ENCODE measurements at places on chromosomes 13 and 19.

DNA sequence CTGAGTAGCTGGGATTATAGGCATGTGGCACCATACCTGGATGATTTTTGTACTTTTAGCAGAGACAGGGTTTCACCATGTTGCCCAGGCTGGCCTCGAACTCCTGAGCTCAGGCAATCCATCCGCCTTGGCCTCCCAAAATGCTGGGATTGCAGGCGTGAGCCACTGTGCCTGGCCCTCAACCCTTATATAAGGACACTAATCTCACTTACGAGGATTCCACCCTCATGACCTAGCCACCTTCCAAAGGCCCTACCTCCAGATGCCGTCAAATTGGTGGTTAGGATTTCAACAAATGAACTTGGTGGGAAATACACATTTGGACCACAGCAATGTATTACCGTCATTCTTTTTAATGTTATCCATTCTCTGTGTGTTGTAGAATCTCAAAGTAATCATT lies 61.0 kb downstream of the ING1 start:
- DNase-seq = no peak

DNA sequence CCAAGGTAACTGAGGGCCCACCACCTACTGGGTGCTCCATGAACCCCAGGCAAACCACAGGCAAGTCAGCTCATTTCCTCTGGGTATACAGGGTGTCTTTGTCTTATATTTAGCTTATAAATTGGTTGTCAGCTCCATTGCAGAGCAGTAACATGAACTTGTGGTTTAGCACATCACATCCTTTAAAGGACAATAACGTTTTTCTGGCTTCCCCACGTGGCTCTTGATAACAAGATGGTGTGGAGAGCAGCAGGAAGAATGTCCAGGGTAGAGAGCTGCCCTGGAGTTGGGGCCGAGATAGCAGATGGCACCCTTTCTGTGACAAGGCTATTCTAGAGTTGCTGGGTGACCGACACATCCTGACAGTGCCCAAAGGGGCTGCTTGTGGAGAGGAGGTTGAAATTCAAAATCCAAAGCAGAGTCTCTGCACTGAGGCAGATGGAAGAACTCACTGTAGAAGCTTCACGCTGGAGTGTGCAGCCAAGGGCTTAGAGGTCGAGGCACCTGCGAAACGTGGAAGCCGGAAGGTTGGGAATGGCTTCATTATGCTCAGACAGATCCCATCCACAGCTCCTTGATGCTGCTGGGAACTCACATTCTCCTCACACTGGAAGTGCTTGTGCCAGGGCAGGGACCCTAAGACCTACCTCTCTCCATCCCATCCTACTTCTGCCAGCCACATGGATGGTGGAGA lies 133.0 kb upstream of the FRY start:
- no peak for DNase-seq

DNA sequence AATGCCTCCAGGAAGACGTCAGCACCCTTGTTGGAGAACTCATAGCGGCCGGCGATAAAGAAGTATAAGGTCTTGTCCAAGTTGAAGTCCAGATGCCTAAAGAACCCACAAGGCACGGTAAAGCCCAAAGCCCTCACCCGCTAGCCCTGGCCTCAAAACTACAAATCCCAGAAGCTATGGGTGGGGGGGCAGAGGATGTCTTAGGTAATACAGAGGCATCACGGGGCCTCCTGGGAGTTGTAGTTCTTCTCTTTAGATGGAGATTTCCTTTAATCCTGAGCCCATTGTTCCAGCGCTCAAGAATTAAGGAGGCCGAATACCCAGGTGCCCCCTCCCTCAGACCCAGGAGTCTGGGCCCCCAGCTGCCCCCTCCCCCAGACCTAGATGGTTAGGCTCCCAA lies 10.8 kb downstream of the GYS1 start:
- no peak for DNase-seq

DNA sequence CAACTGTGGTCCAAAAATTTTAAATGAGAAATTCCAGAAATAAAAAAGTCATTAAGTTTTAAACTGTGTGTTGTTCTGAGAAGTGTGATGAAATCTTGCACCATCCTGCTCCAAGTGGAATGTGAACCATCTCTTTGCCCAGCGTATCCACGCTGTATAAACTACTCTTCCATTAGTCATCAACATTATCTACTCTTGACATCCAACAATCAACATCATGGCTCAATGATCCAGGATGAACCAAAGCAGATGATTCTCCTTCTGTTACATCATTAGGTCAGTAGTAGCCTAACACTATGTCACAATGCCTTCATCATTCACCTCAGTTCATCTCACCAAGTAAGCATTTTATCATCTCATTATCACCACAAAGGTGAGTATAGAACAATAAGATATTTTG lies 55.3 kb downstream of the SUCLA2 start:
- no peak for DNase-seq

- peak; percentile 55 for DNase-seq
Observed at GRCh38 chr19:49894879-49895565, 1.7 kb downstream of the IL4I1 start.

DNA sequence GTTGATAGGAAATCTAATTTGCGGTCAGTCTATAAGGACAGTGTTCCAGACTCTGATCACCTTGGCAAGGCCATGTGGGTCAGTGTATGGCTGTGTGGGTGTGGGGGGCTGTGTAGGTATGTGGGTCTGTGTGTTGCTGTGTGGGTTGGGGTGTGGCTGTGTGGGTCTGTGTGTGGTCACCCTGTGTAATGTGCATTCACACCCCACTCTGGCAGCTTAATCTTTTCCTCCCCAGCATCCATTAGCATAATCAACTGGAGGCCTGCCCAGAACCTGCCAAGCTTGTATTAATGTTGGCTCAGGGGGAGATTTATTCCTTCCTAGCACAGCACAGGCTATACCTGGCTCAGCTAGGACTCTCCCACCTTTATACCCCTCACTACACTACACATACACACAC lies 203.2 kb downstream of the TUBA3C start:
- DNase-seq = no peak

- no peak for DNase-seq
Observed at GRCh38 chr19:5288347-5288739, 52.3 kb downstream of the PTPRS start.

GRCh38 chr13:40208517-40208916 lies 457.9 kb downstream of the FOXO1 start:
- DNase-seq = no peak

GRCh38 chr19:17538684-17539237 lies 16.7 kb upstream of the COLGALT1 start:
- no peak for DNase-seq

- no peak for DNase-seq
Observed at GRCh38 chr19:39200066-39200802, 3.5 kb downstream of the NCCRP1 start.

DNA sequence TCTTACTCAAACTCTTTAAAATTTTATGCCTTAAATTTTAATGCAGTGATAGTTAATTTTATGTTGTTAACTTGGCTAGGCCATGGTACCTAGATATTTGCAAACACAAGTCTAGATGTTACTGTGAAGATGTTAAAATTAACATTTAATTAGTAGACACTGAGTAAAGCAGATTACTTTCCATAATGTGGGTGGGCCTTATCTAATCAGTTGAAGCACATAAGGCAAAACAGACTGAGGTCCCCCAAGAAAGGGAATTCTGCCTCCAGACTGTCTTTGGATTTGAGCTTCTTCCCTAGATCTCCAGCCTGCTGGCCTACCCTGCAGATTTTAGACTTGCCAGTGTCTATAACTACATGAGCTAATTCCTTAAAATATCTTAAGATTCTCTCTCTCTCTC lies 294.0 kb downstream of the ENOX1 start:
- no peak for DNase-seq

DNA sequence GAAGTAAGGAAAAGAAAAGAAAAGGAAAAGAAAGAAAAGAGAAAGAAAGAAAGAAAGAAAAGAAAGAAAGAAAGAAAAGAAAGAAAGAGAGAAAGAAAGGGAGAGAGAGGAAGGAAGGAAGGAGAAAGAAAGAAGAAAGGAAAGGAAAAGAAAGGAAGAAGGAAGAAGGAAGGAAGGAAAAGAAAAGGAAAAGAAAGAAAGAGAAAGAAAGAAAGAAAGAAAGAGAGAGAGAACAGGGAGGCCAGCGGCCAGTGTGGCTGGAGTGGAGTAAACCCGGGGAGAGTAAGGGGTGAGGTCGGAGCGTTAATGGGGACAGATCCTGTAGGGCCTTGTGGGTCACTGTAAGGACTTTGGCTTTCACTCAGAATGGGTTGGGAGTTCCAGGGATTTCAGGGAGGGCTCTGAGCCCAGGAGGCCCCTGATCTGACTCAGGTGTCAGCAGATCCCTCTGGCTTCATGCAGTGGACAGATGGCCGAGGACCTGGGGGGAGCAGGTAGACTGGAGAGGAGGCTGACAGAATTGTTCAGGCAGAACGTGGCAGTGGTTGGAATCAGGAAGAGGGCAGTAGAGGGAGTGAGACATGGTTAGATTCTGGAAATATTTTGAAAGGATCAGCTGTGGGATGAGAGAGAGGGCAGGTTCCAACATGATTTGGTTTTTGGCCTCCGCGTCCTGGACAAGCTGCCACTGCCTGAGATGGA lies 19.8 kb upstream of the FXYD3 start:
- no peak for DNase-seq

DNA sequence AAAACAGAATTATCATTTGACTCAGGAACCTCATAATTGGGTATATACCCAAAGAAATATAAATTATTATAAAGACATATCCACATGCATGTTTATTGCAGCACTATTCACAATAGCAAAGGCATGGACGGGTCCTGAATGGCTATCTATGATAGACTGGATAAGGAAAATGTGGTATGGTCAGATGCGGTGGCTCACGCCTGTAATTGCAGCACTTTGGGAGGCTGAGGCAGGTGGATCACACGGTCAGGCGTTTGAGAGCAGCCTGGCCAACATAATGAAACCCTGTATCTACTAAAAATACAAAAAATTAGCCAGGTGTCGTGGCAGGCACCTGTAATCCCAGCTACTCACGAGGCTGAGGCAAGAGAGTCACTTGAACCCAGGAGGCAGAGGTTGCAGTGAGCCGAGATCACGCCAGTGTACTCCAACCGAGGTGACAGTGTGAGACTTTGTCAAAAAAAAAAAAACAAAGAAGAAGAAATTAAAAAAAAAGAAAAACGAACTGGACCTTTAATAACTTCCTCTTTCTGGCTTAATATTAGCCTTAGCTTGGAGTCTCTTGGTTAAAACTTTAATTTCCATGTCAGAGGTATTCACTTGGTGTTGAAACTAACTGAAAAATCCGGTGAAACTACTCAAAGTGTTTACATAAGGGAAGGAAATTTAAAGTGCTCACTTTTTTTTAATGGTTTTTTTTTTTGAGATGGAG lies 104.4 kb downstream of the ZNF486 start:
- no peak for DNase-seq

DNA sequence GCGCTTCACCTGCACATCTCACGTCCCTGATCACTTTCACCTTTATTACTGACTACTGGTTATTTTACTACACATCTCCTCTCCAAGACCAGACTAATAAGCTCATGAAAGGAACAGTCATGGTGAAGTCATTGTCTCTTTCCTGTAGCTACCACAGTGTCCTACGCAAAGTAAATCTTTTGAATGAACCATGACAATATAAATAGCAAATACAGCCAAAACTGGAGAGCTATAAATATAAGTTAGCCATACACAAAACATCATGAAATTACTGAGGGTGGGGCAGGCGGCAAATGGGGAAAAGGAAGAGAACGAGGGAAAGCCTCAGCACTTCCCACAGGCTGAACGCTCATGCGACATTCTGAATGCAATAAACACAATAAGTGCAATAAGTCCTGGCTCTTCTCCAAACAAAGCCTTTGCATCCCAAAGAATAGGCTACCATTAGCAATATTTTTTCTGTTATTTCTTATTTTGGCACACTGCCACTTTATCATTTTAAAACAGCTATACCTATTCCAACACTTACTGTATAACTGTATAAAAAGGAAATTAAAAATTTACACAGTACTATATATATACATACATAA lies 62.5 kb downstream of the TUBGCP3 start:
- DNase-seq = no peak

DNA sequence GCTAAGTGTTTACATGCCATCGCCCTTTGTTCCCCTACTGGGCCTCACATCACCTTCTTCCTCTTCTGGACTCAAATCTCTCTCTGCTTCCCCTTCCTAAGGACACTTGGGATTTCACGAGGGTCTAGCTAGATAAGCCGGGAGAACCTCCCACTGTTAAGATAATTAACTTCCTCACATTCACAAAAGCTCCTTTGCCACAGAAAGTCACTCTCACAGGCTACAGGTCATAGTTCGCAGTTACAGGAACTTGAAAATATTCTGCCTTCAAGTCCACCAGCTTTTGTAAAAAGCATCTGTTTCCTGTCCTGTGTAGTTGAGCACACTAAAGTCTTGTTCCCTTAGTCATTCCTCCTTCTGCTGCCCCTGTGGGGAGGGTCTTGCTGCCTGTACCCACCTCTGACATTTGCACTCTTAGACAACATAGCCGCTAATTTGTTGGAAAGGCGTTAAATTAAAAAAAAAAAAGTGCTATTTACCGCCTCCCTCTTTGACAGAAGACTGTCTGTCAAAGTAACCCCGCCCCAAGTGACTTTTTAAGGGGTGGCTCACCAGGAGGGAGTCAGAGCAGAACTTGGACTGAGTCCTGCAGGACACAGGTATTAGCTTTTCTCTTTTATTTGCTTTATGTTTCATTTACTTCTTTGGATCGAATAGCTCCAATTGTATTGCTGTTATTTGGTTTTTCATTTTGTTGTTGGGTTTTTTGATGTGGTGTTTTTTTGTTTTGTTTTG lies 26.8 kb upstream of the CEACAM21 start:
- DNase-seq = peak; percentile 66

GRCh38 chr13:113666329-113666670 lies 719 bp upstream of the GRK1 start:
- DNase-seq = no peak

DNA sequence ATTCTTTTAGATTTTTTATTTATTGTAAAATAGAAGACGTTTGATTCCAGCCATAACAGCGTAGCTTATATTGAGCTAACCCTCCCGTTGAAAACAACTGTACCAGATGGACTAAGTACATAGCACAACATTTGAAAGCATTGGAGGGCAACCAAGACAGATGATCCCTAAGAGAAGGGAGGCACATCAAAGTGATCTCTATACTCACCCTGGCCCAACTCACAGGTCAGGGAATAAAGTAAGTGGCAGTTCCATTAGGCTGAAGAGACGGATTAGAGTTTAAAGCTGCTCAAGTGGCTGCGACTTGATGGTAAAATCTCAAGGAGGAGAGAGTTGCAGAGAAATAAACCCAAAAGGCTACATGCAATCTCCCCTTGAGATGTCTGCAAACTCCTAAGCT lies 65.1 kb upstream of the ITM2B start:
- DNase-seq = no peak

- no peak for DNase-seq
Observed at GRCh38 chr13:29523199-29523961, 72.1 kb downstream of the SLC7A1 start.

GRCh38 chr19:35120492-35120891 lies 4.9 kb downstream of the FXYD3 start:
- no peak for DNase-seq

- no peak for DNase-seq
Observed at GRCh38 chr13:65054277-65054676, 2175.9 kb downstream of the PCDH9 start.
